ENCODE measurements at places on chromosomes 6 and 20.

DNA sequence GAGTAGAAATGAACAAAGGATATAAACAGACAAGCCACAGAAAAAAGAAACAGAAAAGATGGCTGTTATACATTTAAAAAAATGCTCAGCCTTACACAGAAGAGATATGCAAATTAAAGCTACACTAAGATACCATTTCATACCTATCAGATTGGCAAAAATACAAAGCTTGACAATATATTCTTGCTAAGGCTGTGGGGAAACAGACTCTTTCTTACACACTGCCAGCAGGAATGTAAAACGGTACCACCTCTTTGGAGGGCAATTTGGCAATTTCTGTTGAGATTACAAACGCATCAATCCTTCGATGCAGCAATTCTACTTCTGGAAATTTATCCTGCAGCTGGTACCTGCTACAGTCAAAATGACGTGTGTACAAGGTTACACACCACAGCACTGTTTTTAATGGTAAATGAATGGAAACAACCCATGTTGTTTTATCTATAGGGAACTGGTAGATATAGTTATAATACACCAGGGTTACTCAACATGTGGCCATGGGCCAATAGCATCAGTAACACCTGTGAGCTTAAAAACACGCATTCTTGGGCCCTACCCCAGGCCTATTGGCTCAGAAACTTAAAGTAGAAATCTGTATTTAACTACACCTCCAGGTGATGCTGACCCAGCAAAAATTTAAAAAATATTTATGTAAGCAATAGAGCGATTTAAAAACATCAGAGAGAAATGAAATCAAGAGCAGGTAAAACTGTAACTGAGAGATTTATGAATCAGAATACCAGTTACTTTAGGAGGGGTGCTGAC, 53.3 kb downstream of the TRAM2 start:
- no peaks in the 10 kb centered on the region for H3K36me3 ChIP-seq
- no peak overlapping the region for H3K27ac ChIP-seq
- no peaks in the 10 kb centered on the region for H3K4me1 ChIP-seq
- no peaks in the 10 kb centered on the region for H3K27me3 ChIP-seq
- no peak overlapping the region for H3K4me3 ChIP-seq

GRCh38 chr20:40082436-40082835, 606.6 kb downstream of the MAFB start:
- H3K4me1 ChIP-seq, result no peaks in the 10 kb centered on the region
- H3K36me3 ChIP-seq, result no peaks in the 10 kb centered on the region
- no peaks in the 10 kb centered on the region for H3K27me3 ChIP-seq
- H3K4me3 ChIP-seq, result no peak overlapping the region
- DNase-seq, result no peak

GRCh38 chr20:51758978-51759544, 9.1 kb downstream of the ATP9A start:
- no peak for DNase-seq
- no peak overlapping the region for H3K4me3 ChIP-seq
- H3K27me3 ChIP-seq, result no peaks in the 10 kb centered on the region

DNA sequence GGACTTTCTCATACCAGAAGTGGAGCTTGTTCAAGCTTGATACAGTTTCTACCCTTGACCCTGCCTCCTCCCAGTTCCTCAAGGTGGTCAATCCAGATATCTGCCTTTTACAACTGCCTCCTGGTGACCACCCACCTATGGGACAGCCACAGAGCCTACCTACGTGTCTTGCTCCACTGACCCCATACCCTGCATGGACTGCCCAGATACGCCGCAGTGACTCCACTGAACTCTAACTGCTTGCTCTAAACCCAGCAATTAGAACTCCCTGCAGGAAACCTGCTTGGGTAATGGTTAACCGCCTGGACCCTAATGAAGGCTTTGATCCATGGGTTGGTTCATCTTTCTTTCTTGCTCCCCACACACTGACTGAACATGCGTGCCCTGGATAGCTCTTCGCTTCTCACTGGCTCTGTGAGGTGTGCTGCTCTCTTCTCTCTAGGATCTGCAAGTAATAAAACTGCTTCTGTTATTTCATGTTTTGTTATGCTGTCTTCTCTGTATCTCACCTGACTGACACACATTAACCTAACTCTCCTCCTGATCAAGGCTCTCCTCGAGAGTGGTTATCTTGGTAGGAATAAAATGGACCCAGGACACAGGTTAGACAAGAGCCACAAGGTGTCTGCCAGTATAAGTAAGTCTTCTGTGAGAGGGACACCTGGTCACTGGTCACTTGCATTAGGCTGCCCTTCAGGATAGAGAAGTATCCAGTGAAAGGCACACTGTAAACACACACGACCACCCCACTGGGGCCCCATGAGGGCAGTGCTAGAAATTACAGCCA, 79.2 kb downstream of the CHD6 start:
- no peaks in the 10 kb centered on the region for H3K36me3 ChIP-seq
- H3K4me1 ChIP-seq, result no peaks in the 10 kb centered on the region
- H3K4me3 ChIP-seq, result no peak overlapping the region
- H3K27me3 ChIP-seq, result no peaks in the 10 kb centered on the region
- H3K27ac ChIP-seq, result no peak overlapping the region

- H3K27me3 ChIP-seq, result peaks cover 2% of the 10 kb centered on the region
- peak; percentile 65 for DNase-seq
- H3K27ac ChIP-seq, result no peak overlapping the region
- H3K4me1 ChIP-seq, result peaks cover 4% of the 10 kb centered on the region
- peak overlapping the region; percentile 78 for H3K4me3 ChIP-seq
- no peaks in the 10 kb centered on the region for H3K36me3 ChIP-seq
Measured at GRCh38 chr6:4776493-4777393, 539 bp downstream of the CDYL start.

GRCh38 chr6:150966786-150967185, 101.3 kb downstream of the MTHFD1L start:
- no peak overlapping the region for H3K27ac ChIP-seq
- H3K4me1 ChIP-seq, result no peaks in the 10 kb centered on the region
- H3K4me3 ChIP-seq, result no peak overlapping the region
- H3K36me3 ChIP-seq, result no peaks in the 10 kb centered on the region
- no peak for DNase-seq

- no peaks in the 10 kb centered on the region for H3K27me3 ChIP-seq
- H3K4me3 ChIP-seq, result no peak overlapping the region
- no peak overlapping the region for H3K27ac ChIP-seq
- no peaks in the 10 kb centered on the region for H3K4me1 ChIP-seq
Measured at GRCh38 chr6:21121636-21122136, 471.9 kb upstream of the SOX4 start.

GRCh38 chr6:24576447-24576846, 69.5 kb downstream of the KIAA0319 start:
- H3K36me3 ChIP-seq, result no peaks in the 10 kb centered on the region
- no peak overlapping the region for H3K4me3 ChIP-seq
- H3K27ac ChIP-seq, result no peak overlapping the region
- DNase-seq, result no peak
- H3K27me3 ChIP-seq, result no peaks in the 10 kb centered on the region
- H3K4me1 ChIP-seq, result no peaks in the 10 kb centered on the region

GRCh38 chr20:47287609-47288144, 68.8 kb downstream of the ZMYND8 start:
- no peak for DNase-seq
- no peak overlapping the region for H3K4me3 ChIP-seq
- H3K36me3 ChIP-seq, result no peaks in the 10 kb centered on the region
- H3K4me1 ChIP-seq, result no peaks in the 10 kb centered on the region
- H3K27me3 ChIP-seq, result no peaks in the 10 kb centered on the region

DNA sequence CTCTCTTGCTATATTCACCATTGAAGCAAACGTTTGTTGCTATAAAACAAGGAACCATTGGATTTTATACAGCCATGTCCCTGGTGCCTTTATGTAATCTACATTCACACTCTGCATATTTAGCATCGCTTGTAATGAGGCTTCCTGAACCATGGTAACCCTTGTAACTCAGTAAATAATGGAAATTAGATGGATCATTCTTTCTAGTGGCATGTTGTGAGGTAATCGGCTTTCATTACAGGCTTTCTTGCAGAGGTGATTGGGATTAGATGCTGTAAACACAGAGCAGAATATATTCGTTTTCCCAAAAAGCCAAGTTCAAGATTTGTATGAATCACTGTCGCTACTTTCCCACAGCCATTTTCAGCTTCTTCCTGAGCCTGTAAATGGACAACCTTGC, 36.1 kb downstream of the SMPDL3A start:
- no peaks in the 10 kb centered on the region for H3K27me3 ChIP-seq
- no peak overlapping the region for H3K4me3 ChIP-seq
- no peak overlapping the region for H3K27ac ChIP-seq
- no peaks in the 10 kb centered on the region for H3K4me1 ChIP-seq

- H3K27ac ChIP-seq, result no peak overlapping the region
- DNase-seq, result no peak
- no peaks in the 10 kb centered on the region for H3K27me3 ChIP-seq
- H3K36me3 ChIP-seq, result no peaks in the 10 kb centered on the region
- H3K4me3 ChIP-seq, result no peak overlapping the region
Measured at GRCh38 chr6:138291849-138292181, 73.5 kb upstream of the PBOV1 start.

DNA sequence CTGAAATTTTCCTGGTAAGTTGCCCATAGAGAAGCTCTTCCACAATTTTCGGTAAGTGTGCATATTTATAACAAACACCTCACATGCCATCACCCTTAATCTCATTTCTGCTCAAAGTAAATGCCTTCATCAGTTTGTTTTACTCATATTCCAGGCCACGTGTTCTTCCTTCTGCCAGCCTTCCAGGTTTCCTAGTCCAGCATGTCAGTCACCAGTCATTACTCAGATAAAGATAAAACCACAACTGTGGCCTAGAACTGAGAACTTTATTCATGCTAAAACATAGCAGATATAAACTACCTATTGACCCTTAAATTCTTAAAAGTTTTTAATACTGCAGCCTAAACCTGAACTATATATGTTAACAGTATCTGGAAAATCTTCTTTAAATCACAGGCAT, 149.5 kb upstream of the SLC22A16 start:
- H3K4me3 ChIP-seq, result no peak overlapping the region
- H3K36me3 ChIP-seq, result no peaks in the 10 kb centered on the region
- DNase-seq, result no peak
- no peak overlapping the region for H3K27ac ChIP-seq

DNA sequence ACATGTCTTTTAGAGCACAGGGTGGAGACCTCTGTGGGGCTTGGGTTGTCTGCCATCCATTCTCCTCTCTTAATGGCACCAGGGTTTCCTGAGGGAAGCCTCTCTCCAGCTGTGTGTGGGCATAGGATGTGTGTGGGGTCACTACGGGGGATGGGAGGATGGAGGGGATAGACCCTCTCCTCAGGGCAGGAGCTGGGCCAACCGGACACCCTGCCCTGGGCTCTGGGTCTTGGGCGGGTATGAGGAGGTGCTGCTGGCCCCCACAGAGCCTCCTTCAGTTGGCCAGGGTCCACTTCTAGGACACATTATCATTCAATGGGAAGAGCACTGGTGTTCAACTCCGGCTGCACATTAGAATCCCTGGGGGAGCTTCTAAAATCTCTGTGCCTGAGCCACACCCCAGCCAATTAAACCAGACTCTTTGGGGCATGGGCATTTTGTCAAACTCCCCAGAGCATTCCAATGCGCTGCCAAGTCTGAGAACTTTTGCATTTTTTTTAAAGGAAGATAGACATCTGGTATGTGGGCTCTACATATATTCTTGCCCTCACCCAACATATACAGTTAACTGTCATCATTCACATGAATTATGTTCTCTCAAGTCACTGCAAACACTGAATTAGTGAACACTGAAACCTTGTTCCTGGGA, 38.5 kb downstream of the TRAM2 start:
- H3K36me3 ChIP-seq, result peaks cover 2% of the 10 kb centered on the region
- no peak overlapping the region for H3K4me3 ChIP-seq
- H3K27me3 ChIP-seq, result no peaks in the 10 kb centered on the region

DNA sequence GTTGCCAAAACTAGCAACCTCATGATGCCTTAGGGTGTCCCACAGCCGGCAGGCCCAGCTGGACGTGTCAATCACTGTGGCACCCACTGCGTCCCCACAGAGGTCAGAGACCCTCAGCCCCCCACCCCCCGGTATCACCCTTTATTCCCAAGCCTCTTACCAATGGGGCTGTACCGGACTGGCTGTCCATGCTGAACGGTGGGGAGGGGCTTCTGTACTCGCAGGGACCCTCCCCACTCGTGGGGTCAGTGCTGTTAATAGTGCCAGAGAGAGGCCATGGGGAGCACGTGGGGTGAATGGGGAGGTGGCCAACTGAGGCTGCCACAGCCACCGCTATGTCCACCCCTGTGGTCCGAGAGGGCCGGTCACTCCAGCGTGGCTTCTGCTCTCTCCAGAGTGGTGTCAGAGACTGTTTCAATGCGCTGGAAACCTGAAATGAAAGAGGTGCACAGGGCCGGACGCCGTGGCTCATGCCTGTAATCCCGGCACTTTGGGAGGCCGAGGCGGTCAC, 68.6 kb downstream of the THBS2 start:
- no peaks in the 10 kb centered on the region for H3K27me3 ChIP-seq
- no peak overlapping the region for H3K4me3 ChIP-seq
- H3K36me3 ChIP-seq, result no peaks in the 10 kb centered on the region
- peaks cover 4% of the 10 kb centered on the region for H3K4me1 ChIP-seq

- H3K36me3 ChIP-seq, result no peaks in the 10 kb centered on the region
- H3K4me1 ChIP-seq, result no peaks in the 10 kb centered on the region
- no peak for DNase-seq
Measured at GRCh38 chr6:22349051-22349450, 52.2 kb upstream of the PRL start.

- no peaks in the 10 kb centered on the region for H3K27me3 ChIP-seq
- peaks cover 42% of the 10 kb centered on the region for H3K36me3 ChIP-seq
Measured at GRCh38 chr20:25015986-25016385, 23.4 kb upstream of the APMAP start.

- DNase-seq, result no peak
- no peaks in the 10 kb centered on the region for H3K4me1 ChIP-seq
- no peak overlapping the region for H3K27ac ChIP-seq
- H3K36me3 ChIP-seq, result no peaks in the 10 kb centered on the region
- H3K27me3 ChIP-seq, result no peaks in the 10 kb centered on the region
Measured at GRCh38 chr6:118372413-118372812, 175.7 kb upstream of the PLN start.

DNA sequence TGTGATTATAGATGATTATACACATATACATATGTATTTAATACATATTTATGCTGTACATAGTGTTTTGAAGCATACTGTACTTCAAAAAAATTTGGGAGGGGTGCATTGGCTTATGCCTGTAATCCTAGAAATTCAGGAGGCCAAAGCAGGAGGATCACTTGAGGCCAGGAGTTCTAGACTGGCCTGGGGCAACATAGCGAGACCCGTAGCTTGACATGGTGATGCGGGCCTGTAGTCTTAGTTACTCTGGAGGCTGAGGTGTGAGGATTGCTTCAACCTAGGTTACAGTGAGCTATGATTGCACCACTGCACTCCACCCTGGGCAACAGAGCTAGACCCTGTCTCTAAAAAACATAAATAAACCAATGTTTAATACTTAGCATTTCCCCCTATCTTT, 1.6 kb upstream of the FAM110A start:
- H3K36me3 ChIP-seq, result no peaks in the 10 kb centered on the region
- H3K27me3 ChIP-seq, result no peaks in the 10 kb centered on the region
- DNase-seq, result no peak
- no peak overlapping the region for H3K4me3 ChIP-seq
- H3K4me1 ChIP-seq, result peaks cover 11% of the 10 kb centered on the region

DNA sequence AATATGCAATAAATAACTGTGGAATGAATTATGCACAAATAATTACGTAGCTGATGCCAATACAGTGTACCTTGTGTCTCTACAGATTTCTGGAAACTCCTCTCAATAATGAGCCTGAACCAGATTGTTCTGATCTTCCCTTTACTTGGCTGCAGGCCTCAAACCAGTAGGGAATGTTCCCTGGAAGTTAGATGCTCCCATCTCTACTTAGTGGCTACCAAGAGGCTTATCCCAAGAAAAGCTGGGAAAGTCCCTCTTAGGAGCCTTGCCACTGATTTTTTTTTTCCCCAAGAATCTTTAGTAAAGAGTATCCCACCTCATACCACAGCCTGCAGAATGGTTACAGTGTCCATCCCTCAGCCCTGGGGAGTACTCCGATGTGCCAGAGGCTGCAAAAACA, 702.1 kb downstream of the RFPL4B start:
- H3K27ac ChIP-seq, result no peak overlapping the region
- H3K36me3 ChIP-seq, result no peaks in the 10 kb centered on the region
- H3K27me3 ChIP-seq, result no peaks in the 10 kb centered on the region
- DNase-seq, result no peak
